Stimulated activated CD4-positive, alpha-beta T cell treated with anti-CD3 and anti-CD28 coated beads, TNF-alpha, amount 100 ng/mL, for 48 hours (primary cell): ENCODE measurements at places on chromosomes 3 and 15.
A peak's percentile ranks its signal among the peaks of the same experiment; 100 is the strongest.

DNA sequence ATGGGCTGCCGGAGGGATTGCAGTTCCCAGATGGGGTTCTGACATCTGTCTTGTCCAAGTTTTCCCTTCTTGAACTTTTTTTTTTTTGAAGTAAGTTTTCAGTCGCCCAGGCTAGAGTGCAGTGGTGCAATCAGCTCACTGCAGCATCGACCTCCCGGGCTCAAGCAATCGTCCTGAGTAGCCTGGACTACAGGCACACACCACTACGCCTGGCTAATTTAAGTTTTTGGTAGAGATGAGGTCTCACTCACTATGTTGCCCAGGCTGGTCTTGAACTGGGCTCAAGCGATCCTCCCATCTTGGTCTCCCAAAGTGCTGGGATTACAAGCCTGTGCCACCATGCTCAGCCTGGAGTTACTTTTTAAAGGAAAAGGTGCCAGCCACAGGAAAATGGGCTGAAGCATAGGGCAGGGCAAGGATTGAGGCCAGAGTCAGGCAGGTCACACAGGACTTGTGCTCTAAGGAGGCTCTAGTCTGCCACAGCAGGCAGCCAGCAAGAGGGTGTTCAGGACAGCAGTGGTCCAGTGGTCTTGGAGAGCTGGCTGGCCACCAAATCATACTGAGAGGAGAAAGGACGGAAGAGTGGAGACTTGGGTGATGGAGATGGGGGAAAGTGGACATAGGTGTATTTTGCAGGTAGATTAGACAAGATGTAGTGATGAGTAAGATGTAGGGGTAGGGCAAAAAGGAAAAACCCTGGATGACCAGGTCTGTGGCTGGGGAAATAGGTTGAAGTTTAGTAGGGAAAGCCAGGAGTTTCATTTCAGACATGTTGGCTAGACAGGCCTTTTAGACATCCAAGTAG lies 6.0 kb upstream of the PODXL2 start:
- no peak for DNase-seq

- DNase-seq: no peak
Measured at GRCh38 chr3:109081746-109082510, 36.0 kb downstream of the MORC1 start.

- DNase-seq: no peak
Measured at GRCh38 chr3:98532709-98533571, 1.2 kb downstream of the GPR15 start.

GRCh38 chr15:41812820-41813375 lies 15.0 kb upstream of the JMJD7 start:
- DNase-seq: no peak

DNA sequence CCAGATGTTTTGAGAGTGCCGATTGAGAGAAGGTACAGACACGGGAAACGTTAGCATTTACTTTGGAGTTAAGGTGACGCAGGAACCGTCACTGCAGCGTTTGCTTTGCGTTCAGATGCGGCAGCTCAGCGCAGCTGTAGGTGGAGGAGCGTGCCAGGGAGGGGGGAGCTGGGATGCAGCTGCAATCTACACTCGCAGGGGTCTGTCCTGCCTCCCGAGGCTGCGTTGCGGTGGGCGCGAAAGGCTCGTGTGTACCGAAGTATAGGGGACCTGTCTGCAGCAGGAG lies 425 bp upstream of the FYTTD1 start:
- peak; percentile 50 for DNase-seq

DNA sequence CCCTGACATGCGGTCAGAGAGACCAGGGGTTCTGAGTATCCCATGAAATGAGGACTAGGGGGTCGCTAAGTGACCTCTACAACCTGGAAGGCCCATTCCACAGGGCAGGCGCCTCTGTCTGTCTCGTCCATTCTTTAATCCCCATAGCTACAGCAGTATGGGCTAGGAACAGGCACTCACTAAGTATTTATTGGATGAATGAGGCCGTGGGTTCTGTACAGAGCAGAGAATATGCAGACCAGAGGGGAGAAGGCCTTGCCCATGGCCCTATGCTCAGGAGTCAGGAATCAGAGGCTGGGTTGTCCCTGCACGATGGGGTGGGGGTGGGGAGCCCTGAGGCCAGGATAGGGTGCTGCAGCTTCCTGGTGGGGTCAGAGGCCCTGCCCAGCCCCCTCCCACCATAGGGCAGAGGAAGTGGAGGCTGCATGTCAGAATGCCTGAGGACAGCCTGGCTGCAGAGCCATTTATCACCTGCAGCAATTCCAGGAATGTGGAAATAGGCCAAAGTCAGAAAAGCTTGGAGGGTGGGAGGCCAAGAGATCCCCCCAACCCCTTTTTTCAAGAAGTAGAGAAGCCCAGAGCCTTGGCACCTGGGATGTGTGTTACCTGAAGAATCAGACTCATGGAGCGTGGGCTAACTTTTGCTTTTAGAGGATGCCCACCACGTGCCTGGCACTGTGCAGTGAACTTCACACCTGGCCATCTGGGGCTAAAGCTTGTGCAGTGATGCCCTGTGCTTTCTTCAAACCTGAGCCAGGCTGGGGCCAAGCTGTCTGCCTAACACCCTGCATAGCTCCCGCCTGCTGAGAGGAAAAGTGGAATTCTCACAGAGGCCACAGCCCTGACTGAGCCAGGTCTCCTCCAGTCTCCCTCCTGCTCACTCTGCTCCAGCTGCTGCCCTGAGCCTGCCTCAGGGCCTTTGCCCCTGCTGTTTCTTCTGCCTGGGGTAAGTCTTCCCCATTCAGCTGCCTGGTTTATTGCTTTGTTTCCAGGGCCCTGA lies 109.4 kb downstream of the WNT7A start:
- DNase-seq: no peak

DNA sequence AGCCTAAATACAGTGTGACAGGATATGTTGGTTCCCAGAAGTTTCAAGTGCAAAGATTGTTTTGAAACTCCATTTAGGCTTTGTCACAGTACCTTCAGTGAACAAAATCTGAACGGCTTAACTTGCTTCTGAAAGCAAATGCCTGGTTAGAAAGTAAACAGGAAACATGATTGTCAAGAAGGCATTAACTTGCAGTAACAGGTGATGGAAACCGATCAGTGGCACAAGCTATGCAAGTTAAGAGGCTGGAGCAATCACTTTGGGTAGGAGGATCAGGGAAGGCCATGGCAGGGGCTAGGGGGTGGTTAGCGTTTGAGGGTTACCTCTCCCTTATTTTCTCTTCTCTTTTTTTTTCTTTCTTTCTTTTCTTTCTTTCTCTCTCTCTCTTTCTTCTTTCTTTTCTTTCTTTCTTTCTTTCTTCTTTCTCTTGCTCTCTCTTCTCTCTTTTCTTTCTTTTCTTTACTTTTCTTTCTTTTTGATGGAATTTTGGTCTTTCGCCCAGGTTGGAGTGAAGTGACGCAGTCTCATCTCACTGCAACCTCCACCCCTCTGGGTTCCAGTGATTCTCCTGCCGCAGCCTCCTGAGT lies 2.4 kb downstream of the HYKK start:
- no peak for DNase-seq

DNA sequence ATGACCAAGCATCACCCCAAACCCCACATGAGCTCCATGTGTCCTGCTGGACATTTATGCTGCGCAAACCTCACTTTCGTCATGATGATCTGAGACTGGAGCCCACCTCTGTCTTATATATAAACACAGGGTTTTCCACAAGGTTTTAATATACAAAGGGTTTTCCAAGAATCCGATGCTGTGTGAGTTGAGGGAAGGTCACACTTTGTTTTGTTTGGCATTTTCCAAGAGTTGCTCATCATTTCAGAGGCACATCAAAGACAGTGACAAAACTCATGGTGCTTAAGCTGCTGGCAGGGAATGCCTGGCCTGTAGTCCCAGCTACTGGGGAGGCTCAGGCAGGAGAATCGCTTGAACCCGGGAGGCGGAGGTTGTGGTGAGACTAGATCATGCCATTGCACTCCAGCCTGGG lies 20.0 kb downstream of the EFCC1 start:
- no peak for DNase-seq

DNA sequence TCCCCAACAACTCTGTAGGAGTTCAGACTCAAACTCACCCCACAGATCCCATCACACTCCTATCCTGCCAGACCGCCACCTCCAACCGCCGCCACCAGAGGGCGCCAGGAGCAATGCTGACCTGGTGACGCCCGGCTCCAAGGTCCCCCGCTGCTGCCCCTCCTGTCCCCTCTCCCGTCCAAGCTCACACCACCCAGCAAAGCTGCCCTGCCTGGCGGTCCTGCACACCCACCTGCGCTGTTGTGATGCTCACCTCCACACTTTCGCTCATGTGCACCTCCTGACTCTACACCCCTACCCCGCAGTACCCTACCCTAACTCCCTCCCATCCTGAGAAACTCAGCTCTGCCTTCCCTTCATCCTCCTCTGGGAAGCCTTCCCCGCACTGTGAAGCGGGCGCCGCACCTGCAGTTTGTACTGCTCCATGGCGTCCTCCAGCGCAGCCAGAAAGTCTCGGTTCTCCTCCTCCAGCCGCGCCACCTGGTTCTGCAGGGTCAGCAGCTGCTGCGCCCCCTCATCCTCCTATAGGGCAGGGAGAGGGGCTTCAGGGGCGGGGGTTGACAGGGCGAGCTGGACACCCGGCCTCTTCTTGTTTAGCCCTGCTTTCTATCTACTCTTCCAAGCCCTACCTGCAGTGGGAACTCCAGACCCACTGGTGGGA lies 7.9 kb downstream of the KIF7 start:
- DNase-seq: peak; percentile 49

DNA sequence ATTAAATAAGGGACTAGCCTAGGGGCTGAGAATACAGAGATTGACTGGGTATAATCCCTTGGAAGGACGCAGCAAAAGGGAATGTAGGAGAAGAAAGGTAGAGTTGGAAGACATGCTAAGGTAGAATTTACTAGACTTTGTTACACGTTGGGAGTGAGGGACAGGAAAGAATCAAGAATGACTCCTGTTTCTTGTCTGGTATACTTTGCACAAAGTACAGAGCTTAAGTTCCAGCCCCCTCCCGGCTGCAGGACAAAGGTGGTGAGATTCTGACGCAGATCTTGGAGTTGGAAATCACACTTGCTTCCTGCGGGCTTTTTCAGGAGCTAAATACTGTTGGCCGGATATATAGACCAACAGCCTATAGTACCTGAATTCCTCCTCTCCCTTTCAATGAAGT lies 895 bp downstream of the HYKK start:
- no peak for DNase-seq

DNA sequence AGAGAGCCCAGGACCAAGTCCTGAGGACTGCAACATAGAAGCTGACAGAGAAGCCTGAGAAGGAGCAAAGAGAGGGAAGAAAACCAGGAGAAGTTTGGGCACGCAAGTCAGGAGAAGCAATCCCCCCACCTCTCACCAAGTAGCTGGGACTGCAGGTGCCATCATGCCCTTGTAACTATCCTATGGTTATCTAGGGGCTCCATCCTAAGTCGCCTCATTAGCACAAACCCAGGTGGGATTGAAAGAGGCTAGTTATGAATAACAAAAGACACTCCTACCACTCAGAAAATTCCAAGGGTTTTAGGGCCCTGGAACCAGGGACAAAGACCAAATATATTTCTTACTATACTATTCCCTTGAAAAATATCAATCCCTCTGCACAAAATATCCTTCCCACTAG lies 53.5 kb downstream of the CCR4 start:
- DNase-seq: no peak
